ENCODE measurements at places on chromosomes 16 and 17.

GRCh38 chr16:9627427-9627826 is 536.0 kb downstream of the HAPSTR1 start:
- no peak for DNase-seq

GRCh38 chr16:11149011-11149616 is 106.9 kb downstream of the SOCS1 start:
- DNase-seq: no peak

GRCh38 chr17:75115555-75115954 is 5.8 kb downstream of the ARMC7 start:
- DNase-seq: no peak

- DNase-seq: peak; percentile 97
Observed at GRCh38 chr17:44556832-44557606, at the start of gene FZD2. Gene FZD2, plus strand, starts transcription at chr17:44557484. Its CDS starts 205 bp downstream, at chr17:44557689.

GRCh38 chr16:13780406-13781168 is 139.4 kb upstream of the ERCC4 start:
- DNase-seq: no peak

DNA sequence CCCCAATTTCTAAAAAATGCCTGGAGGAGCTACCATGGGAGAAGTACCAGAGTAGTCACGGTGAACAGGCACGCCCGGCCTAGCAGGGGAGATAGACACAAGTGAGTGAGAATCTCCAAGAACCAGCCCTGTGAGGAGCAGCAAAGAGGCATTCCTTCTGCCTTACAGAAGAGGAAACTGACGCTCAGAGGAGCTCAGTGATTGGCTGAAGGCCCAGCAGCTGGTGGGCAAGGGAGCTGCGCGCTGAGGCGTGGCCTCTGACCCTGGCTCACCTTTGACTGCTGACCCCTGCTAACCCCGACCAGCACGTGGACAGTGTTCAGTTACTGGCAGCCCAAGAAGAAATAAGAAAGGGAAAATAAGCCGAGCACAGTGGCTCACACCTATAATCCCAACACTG is 1.8 kb downstream of the C16orf96 start:
- no peak for DNase-seq

DNA sequence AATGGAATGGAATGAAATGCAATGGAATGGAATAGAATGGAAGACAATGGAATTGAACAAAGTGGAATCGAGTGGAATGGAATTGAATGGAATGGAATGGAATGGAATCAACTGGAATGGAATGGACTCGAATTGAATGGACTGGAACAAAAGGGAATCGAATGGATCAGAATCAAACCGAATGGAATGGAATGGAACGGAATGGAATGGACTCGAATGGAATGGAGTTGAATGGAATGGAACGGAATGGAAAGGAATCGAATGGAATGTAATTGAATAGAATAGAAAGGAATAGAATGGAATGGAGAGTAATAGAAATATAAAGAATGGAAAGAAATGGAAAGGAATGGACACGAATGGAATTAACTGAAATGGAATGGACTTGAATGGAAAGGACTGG is 475.2 kb upstream of the WSB1 start:
- no peak for DNase-seq

DNA sequence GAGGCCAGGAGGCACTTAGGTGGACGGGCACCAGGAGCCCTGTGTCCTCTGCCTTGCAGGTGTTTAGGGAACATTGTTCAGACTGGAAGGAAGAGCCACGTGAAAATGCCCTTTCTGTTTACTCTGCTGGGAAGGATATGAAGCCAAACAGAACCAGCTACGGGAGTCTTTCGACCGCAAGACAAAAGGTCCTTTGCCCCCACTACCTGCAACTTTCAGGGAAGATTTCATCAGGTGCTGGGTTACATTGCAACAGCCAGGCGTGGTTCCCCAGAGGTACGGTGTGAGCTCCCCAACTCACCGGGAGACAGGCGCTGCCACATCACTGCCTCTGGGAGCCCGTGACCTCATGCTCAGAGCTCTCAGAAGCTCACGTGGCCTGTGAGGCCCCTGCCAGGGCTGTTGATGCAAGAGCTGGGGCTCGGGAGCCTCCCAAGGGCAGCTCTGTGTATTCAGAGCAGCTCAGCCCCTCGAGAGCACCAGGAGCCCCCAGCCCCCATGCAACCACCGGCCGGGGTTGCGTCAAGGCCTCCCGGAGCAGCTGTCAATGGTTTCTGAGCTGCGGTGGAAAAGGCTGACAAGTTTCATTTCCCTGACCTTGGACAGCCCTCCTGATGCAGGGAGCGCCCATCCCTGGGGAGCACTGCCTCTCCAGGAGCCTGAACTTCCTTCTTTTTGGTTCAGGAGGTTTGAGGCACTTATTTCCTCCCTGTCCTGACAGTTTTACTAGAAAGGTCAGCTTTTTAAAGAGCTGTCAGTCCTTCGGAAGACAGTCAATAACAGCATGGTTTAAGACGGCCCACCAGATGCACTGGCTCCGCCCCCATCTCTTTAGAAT is 42.1 kb downstream of the TBC1D16 start:
- peak; percentile 75 for DNase-seq

- no peak for DNase-seq
Observed at GRCh38 chr17:56638591-56639051, 45.1 kb downstream of the NOG start.

GRCh38 chr16:46836534-46837530 is 5.9 kb upstream of the C16orf87 start:
- no peak for DNase-seq

GRCh38 chr17:56742601-56743000 is 91.1 kb downstream of the C17orf67 start:
- no peak for DNase-seq

- DNase-seq: peak; percentile 37
Observed at GRCh38 chr17:63624531-63624880, 2.3 kb downstream of the MAP3K3 start.

DNA sequence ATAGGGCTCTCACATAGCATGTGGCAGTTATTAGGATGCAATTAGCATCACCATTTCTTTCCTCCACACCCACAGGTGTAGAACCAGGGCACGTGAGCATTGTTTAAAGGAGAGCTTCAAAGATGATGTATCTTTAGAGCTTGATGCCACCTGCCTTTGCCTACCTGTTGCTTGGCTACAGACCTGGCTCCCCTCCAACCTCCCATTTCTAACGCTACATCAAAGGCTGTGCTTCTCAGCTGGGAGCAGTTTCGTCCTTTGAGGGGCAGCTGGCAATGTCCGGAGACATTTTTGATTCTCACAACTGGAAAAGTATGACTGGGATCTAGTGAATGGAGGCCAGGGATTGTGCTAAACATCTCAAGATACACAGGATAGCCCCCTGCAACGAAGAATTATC is 78.5 kb upstream of the CLEC3A start:
- DNase-seq: no peak

DNA sequence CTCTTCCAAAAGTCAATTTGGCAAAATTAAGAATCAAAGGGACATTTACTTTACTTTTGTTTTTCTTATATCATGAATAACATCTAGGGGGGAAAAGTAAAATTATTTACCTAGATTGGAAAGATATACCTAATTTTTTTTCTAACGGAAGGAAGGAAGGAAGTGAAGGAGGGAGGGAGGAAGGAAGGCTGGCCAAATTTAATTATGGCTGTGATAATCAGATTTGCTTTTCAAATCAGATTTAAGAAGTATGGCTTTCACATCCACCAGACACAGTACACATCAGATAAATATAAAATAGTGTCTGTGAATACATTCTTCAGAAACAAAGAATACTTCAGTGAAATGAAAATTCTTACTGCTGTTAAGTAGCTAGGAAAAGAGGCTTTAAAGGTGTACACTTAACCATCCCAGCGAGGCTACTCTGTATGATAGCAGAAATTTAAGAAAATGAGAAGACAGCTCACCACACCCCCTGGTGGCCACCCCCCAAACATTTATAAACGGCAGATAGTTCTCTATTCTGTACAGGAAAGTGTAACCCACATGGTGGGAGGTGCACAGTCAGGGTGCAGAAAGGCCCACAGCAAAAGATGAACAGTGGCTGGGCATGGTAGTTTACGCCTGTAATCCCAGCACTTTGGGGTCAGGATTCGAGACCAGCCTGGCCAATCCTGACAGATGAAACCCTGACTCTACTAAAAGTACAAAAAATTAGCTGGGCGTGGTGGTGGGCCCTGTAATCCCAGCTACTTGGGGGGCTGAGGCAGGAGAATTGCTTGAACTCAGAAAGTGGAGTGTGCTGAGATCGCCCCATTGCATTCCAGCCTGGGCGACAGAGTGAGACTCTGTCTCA is 150.8 kb downstream of the SSH2 start:
- DNase-seq: peak; percentile 87

- no peak for DNase-seq
Observed at GRCh38 chr17:2259769-2260536, 43.6 kb downstream of the SMG6 start.

DNA sequence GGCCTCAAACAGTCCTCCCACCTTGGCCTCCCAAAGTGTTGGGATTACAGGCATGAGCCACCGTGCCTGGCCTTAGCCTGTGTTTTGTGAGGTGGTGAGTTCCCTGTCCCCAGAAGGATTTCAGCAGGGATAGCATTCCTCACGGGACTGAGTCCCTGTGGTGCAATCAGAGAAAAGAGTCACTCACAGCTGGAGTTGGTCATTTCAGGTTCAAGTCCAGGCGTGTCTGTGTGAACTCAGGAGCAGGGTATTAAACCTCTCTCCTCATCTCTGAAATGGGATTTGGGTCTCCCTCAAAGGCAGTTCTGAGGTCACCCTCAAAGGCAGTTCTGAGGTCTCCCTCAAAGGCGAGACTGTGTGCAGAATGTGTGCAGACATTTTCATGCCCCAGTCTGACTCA is 28.6 kb downstream of the NPTX1 start:
- no peak for DNase-seq

GRCh38 chr17:5587438-5588032 is 3.2 kb upstream of the NLRP1 start:
- peak; percentile 65 for DNase-seq

- DNase-seq: no peak
Observed at GRCh38 chr17:75478508-75478907, 22.1 kb downstream of the TMEM94 start.

DNA sequence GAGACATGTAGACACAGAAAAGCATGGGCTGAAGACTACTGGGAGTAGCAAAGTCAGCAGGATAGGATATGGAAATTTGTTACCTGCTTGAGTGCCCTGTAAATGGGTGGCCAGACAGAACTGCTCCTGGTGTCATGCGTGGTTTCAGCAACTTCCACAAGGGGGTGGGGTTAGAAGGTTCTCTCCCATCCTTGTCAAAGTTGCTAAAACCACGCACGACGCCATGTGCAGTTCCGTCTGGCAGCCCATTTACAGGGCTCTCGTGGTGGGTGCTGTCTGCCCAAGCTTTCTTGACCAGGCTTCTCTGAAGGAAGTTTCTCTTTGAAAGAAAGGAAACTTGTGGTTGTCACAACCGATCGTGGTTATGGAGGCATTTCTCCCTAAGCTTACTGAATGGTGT is 6.9 kb upstream of the DBNDD1 start:
- DNase-seq: peak; percentile 42

- DNase-seq: no peak
Observed at GRCh38 chr17:48427598-48427997, 2.4 kb downstream of the SKAP1 start.

- DNase-seq: no peak
Observed at GRCh38 chr16:88719267-88719932, 13.1 kb downstream of the CTU2 start.

DNA sequence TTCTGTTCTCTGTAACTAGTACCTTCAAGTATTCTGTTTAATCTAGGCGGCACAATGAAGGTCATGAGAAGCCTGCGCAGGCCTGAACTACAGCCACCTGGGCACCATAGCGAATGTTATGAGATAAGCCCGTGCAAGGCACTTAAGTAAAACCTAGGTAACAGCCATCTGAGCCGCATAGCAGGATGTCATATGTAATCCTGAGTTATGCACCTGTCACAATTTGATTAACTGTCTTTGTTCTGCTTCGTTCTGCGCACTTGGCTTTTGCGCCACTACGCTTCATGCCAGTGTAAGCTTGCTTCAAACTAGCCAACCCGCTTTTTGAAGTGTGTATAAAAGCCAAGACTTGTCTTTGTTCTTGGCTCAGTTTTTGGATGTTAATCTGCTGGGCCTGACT is 449.8 kb downstream of the KCNJ18 start:
- no peak for DNase-seq

DNA sequence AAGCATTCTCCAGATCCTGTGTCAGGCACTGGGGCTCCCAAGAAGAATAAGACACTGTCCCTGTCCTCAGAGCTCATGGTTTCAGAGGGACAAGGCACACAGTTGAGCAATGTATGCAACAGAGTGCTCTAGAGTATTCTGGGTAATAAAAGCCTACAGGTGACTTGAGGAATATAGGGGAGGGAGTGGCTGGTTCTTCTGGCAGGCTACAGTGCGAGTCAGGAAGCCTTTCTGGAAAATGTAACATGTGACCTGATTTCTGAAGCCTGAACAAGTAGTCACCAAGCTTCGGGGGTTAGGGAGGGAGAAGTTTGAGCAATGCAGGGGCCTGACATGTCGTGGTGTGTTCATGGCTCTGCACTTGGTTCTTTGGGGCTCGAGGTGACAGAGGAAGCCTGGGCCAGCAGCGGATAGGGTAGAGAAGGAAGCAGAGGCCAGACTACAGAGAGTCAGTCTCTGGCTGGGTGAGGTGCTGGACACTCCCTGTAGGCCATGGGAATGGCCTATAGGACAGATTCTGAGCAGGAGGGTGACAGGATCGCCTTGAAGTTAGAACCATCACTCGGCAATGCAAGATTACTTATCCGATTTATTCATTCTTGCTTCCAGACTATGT is 16.0 kb upstream of the LRRC75A start:
- DNase-seq: no peak

GRCh38 chr17:56624912-56625311 is 31.4 kb downstream of the NOG start:
- DNase-seq: peak; percentile 9

DNA sequence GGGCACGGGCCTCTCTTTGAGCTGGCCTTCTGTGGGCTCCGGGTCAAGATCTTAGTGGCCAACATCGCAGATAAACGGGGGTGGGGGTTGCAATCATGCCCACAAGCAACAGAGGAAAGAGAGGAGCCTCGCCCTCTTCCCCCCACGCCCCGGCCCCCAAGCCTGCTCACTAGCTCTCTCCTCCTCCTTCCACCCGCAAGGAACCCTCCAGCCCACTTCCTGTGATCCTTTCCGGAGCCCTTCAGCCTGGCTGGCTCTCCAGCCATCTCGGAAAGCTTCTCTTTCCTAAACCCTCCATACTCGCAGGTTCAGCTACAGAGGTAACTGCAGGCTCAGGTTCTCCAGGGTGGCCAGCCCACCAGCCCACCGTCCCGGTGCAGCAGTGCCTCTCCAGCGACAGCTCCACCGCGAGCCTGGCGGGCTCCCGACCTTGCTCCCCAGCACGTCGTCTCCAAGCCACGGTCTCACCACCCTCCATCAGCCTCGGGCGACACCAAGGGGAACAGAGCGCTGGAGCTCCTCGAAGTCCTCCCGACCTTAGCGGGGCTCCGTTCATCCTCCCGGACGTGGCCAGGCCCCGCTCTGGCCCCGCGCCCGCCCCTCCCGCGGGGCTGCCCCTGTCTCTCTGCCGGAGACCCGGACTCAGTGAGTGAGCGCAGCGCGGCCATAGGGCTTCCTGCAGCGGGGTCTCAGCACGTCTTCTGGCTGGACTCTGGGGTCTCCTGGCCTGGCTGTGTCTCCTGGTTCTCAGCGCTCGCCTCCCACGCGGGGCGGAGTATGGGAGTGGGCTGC is 12.9 kb upstream of the ODF4 start:
- peak; percentile 31 for DNase-seq

Data from Kasumi-1 (cell line).